ENCODE measurements at places on chromosomes 4 and X.

DNA sequence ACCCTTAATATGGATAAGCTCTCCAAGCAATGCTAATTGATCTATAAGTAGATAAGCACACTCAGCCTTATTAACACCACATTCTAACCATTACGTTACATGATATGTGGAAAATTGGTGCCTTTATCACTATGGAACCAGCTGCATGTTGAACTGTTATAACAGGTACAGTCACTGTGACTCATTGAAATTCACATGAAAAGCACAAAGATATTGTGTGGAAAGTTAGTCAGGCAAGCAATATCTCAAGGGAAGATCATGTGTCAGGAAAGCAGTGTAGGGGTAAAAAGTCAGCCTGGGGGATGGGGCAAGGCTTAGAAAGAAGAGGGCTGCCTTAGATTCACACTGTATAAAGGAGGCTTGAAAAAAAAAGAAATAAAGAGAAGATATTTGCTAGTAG lies 313.7 kb upstream of the SMIM31 start:
- DNase-seq, result no peak

GRCh38 chr4:133588306-133588705 lies 439.2 kb downstream of the PCDH10 start:
- no peak for DNase-seq

DNA sequence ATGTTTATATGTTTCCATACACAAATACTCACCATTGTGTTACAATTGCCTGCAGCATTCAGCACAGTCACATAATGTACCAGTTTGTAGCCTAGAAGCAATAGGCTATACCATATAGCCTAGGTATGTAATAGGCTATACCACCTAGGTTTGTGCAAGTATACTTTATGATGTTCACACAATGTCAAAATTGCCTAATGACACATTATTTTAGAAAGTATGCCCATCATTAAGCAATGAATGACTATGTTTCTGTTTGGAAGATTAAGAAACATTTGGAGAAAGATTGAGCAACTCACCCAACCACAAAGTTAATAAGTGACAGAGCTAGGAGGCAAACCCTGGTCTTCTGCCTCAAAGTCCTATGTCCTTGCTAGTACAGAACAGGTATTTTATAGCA lies 96.8 kb upstream of the GRIA3 start:
- DNase-seq, result no peak

GRCh38 chr4:141548791-141549190 lies 87.6 kb upstream of the IL15 start:
- no peak for DNase-seq

GRCh38 chrX:10665681-10666080 lies 45.3 kb upstream of the MID1 start:
- DNase-seq, result no peak

DNA sequence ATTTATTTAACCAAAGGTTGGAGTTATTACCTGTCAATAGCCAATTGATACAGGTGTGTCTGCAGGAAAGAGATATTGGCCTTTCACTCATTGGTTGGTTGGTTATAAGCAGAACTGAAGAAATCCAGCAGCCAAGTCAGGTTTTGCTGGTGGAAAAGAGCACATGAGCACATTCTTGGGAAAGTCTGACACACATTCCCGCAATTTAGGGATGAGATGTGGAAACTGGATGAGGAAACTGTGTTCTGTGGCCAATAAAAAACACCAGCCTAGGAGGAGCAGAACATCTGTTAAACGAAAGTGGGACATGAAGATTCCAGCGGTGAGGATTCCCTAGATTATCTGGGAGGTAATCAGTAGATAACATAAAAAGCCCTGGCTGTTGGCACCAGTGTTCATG lies 567.4 kb upstream of the CPEB2 start:
- DNase-seq, result no peak

DNA sequence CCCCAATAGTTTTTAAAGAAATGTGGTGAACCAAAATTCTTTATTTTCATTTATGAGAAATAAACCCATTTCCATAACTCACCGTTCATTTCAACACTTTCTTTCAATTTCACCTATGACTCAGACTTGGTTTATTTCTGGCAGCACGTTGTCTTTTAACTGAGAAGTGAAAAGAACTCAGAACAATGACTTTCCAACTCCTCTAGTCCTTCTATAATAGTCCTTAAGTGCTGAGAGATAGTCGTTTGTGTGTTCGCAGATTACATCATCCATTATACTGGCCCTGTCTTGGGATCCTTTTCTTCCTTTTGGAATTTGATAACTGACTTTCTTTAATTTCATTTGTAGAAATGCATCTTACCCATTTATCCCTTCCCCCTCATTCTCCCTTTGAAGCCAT lies 113.6 kb downstream of the GLUD2 start:
- DNase-seq, result no peak

DNA sequence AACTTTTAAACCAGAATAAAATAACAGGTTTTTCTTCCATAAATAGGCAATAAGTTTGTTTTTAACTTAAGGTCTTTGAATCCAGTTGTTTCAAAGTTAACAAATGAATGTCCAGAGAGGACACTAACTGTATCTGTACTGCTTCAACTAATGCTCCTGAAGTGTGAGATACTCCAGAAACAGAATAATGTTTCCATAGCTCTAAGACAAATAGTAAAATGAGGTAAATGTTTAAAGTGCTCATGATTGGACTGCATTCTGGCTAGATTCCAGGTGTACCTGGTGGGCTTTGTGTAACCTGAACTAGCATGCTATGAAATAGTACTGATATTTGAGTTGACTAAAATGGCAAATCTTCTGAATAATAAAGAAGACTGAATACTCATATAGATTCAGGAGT lies 51.7 kb downstream of the METTL14 start:
- no peak for DNase-seq

GRCh38 chr4:110306303-110306702 lies 107.9 kb upstream of the ELOVL6 start:
- DNase-seq, result no peak

GRCh38 chr4:23728971-23729370 lies 160.9 kb downstream of the PPARGC1A start:
- DNase-seq, result no peak

- no peak for DNase-seq
These were observed 62.7 kb upstream of the ARHGAP36 start for GRCh38 chrX:130995439-130995838.

DNA sequence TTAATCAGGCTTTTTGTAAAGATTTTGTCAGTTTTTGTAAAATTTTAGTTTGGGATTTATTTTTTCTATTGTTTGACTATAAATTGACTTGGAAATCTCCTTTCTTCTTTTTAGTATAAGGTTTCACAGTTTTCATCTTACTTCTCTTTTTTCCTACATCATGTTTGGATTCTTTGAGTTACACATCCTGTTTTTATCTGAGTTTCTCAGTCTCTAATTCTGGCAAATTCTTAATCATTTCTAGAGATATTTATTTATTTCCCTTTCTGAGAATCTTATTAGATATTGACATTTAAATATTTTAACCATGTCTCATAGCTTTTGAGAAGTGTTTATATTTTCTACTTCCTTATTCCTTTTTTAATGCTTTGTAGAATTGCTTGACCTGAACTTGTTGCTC lies 20.7 kb downstream of the USP53 start:
- no peak for DNase-seq

DNA sequence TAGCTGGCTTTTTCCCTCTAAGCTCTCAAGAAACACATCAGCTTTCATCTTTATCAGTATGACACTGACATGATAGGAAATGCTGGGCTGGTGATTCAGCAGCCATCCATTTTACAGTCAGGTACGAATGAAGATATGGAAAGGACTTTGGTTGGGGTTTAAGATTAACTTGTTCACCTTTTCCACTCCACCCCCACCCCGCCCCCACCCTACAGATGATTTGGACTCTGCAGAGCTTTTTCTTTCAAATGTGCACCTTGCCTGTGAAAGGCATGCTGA lies 132.6 kb downstream of the AKAP4 start:
- no peak for DNase-seq

DNA sequence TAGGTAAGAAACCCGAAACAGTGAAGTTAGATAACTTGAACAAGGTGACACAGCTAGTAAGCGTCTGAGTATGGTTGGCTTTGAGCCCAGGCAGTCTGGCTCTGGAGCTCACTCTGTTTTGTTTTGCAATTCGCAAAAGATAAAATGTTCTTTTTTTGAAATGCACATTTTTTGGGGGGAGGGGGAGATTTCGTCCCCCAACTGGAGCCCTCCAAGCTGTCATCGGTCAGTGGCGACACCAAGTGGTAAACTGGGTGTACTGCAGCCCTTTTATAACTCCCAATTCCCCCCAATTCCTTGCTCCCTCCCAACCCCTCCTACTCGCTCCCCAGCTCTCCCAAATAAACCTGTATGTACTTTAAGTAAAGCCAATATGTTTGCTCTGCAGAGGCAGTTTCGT lies 2.8 kb upstream of the CLCN5 start:
- peak; percentile 0 for DNase-seq

- no peak for DNase-seq
These were observed 387.7 kb upstream of the TEX13C start for GRCh38 chrX:124931958-124932357.

- DNase-seq, result no peak
These were observed 187.8 kb upstream of the NHS start for GRCh38 chrX:17187136-17187756.

GRCh38 chrX:100048156-100048555 lies 361.9 kb downstream of the PCDH19 start:
- DNase-seq, result no peak
